ENCODE measurements at places on chromosomes 16 and 17.

DNA sequence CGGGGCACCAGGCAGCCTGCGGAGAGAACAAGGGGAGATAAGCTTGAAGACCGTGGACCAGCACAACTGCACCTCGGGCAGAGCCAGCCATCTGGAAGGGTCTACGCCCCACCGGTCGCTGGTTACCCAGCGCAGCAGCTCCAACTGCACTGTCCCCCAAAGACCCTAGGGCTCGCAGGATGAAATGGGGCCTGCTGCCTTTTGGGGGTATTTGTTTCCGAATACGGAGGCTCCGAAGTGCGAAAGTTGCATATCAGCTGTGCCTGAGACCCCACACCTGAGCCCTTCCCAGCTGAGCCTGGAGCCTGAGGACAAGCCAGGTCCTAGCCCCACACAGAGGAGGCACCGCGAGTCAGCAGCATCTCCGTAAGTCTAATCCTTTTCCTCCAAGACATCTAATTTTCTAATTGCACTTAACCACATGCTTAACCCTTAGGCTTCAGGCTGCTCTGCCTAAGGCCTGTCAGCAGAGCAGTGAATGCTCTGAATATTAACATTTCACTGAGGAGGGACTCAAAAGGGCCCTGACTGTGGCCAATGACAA lies 4.0 kb downstream of the KIFC3 start:
- no peak for DNase-seq

- no peak for DNase-seq
These were observed 313.8 kb downstream of the SOX9 start for GRCh38 chr17:72434581-72434980.

GRCh38 chr17:49659661-49660382 lies 18.1 kb downstream of the SPOP start:
- DNase-seq = no peak

DNA sequence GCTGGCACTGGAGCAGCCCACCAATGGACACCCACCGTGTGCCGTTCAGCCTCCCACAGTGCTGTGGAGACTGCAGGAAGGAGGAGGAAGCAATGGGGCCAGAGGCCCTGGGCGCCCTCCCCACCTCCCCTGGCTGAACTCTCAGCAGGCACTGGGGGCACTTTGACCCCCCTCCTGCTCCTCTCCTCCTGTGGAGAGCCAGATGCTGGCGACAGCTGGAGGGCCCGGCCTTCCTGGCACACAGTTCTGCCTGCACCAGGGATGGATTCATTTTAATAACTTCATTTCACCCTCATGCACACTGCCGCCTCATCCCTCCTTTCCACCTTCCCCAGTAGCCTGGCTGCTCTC lies 6.0 kb downstream of the NXPH3 start:
- DNase-seq = no peak

DNA sequence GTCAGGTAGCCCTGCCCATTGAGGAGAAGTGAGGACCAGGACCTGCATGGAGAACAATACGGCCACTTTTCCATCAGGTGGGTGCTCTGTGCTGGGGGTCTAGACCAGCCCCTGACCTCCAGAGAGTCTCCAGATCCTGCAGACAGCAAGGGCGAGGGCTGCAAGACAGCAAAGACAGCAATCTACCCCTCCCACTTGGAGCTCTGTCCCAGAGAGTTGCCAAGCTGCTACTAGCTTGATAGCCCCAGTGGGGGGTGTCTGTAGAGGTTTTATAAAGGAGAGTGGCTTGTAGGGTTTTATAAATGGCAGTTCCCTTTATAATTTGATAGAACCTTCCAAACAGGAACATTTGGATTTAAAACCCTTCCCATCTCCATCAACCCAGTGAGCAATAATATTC lies 16.7 kb upstream of the SLFN11 start:
- no peak for DNase-seq

Data from PC-3 (cell line).